Activated CD8-positive, alpha-beta memory T cell treated with anti-CD3 and anti-CD28 coated beads, Interleukin-2, amount 50 U/mL, for 48 hours (primary cell): ENCODE measurements at places on chromosomes 7 and 10.

DNA sequence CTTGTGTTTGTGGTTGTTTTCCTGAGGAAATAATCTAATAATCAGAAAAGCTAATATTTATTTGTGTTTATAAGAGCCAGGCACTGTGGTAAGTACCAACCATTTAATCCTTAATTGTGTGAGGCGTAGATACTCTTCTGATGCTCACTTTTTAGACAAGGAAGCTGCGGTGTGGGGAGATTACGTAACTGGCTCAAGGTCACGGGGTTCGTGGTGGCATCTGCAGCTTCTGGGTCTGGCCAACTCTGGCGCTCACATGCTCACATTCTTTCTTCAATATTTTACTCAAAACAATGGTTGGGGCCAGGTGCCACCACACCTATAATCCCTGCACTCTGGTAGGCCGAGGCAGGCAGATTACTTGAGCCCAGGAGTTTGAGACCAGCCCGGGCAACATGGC lies 77.6 kb downstream of the RALA start:
- no peak for DNase-seq

DNA sequence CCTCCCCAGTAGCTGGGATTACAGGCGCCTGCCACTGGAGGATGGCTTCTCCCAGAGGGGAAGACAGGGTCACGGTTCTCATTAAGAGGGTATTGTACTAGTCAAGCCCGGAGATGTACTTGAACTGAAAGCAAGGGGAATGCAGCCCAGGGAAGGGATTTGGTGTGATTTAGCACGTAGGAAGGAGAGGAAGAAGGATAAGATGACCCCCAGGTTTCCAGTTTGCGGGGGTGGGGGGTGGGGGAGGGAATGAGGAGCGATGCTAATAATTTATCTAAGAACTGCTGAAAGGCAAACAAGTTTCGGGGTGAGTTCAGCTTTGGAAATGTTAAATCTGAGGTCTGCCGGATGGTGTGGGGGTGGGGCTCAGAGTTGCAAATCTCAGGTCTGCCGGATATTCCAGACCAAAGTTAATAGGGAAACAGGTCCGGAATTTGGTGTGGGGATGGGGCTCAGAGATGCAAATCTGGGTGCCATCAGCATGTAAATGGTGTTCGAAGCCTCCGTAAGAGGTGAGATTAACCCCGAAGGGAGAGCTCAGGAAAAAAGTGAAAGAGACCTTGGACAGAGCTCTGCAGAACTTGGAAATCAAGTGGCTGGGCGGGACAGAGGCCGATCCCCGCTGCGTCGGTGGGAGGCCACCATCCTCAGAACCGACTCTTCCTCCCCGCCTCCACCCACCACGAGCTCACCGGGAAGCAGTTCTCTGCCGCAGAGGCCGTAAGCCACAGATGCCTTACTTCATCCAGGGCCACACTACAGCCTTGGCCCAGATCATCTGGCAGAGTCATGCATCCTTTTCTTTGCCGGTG lies 1.6 kb upstream of the SEPHS1 start:
- peak; percentile 68 for DNase-seq

DNA sequence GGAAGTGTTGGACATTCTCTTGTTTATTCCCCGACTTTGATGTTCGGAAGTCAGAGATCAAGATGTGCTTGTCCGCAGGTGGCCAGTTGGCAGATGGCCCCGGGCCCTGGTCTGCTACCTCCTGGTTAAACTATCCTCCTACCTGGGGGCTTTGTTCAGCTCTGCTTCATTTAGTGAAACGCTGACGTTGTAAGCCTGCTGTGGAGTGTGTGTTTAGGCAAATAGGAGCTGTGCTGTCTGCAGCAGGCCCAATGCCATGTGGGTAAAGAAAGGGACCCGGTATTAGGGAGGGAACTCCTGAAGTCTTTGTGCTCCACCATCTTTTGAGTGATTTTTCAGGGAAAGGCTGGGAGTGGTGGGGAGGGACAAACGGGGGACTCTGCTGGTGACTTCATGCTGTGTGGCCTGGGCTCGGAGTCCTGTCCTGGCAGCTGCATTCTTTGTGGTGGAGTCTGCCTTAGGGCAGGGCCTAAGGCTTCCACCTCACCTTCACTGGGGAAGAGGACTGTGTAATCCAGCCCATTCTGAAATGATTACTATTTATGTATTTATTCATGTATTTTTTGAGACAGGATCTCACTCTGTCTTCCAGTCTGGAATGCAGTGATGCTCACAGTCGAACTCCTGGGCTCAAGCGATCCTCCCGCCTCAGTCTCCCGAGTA lies 171.1 kb upstream of the KLF6 start:
- no peak for DNase-seq

GRCh38 chr10:92839191-92840085 lies 8.9 kb upstream of the EXOC6 start:
- DNase-seq = peak; percentile 87

- no peak for DNase-seq
Measured at GRCh38 chr7:47346377-47346914, 235.5 kb downstream of the TNS3 start.

DNA sequence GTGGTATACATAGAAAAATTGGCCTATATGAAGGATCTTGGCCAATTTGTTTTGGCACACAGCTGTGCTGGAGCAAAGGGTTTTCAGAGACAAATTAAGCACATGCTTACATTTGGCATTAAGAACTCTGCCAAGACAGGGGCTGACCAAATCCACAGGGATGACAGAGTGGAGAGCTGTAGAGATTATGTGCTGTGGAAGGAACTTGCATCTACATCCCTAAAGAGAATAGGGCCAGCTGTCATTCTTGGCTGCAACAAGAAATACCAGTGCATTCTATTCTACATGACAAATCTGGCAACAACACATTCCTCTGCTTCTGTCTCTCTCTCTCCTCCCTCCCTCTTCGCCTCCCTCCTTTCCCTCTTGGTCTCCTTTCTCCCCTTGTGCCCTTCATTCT lies 75.6 kb downstream of the POM121L12 start:
- no peak for DNase-seq

GRCh38 chr7:20786421-20786778 lies 286 bp downstream of the SP8 start:
- no peak for DNase-seq

GRCh38 chr10:44009891-44010632 lies 361.4 kb upstream of the ZNF32 start:
- no peak for DNase-seq

DNA sequence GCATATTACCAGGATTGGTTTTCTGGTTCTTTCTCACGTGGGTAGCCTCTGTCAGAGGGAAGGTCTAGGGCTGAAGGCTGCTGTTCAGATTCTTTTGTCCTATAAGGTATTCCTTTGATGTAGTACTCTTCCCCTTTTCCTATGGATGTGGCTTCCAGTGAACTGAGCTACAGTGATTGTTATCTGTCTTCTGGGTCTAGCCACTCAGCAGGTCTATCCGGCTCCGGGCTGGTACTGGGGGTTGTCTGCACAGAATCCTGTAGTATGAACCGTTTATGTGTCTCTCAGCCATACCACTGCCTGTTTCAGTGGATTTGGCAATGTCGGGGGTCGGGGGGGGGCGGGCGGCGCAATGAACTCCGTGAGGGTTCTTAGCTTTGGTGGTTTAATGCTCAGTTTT lies 84.5 kb upstream of the C10orf90 start:
- DNase-seq = no peak

- DNase-seq = no peak
Measured at GRCh38 chr7:47583739-47584535, 2.0 kb upstream of the TNS3 start.

GRCh38 chr10:70057306-70057705 lies 4.7 kb downstream of the MACROH2A2 start:
- DNase-seq = no peak

GRCh38 chr10:7715515-7715914 lies 12.4 kb downstream of the ITIH2 start:
- no peak for DNase-seq
